ENCODE measurements at places on chromosomes 6 and 20. TPM values are rescaled to one million over a fixed set of nuclear protein-coding genes. Genes with fewer than 3 reads are reported as not detected.

Gene OLIG3
- not detected for total RNA-seq

Gene ANKEF1
- 1.9 TPM for total RNA-seq

Gene RAB44
- 0.07 TPM for total RNA-seq

Gene BMP7
- total RNA-seq, result not detected

Gene FAM209B
- total RNA-seq, result not detected

Gene C6orf163
- 0.74 TPM for total RNA-seq

Gene PKIG
- 174 TPM for total RNA-seq

Gene ROMO1
- 781 TPM for total RNA-seq

Gene THBS2
- 0.67 TPM for total RNA-seq

Gene IMPG1
- not detected for total RNA-seq

Gene MYBL2
- total RNA-seq, result 76.7 TPM

Gene CDC25B
- total RNA-seq, result 59.7 TPM

Gene VSX1
- total RNA-seq, result not detected

Gene SPDEF
- not detected for total RNA-seq

Gene ASIP
- not detected for total RNA-seq

Gene SDC4
- 46.2 TPM for total RNA-seq

Gene PRL
- not detected for total RNA-seq

Gene ZNF311
- 0.27 TPM for total RNA-seq

Gene PPP2R5D
- 60.5 TPM for total RNA-seq

Gene KIZ
- total RNA-seq, result 3.6 TPM

Gene FAM162B
- 0.44 TPM for total RNA-seq

Gene GJA1
- total RNA-seq, result 151 TPM

Gene PLN
- not detected for total RNA-seq

Gene NFKBIE
- total RNA-seq, result 41.0 TPM

Gene CLDN20
- not detected for total RNA-seq

Gene XKR7
- not detected for total RNA-seq

Gene DCDC2
- total RNA-seq, result not detected

Gene PTCHD4
- 3.1 TPM for total RNA-seq

Gene ABT1
- 22.6 TPM for total RNA-seq

Gene MGME1
- total RNA-seq, result 11.5 TPM

Gene C20orf144
- total RNA-seq, result 0.05 TPM

Gene MAP1LC3A
- total RNA-seq, result 41.6 TPM

Gene GTSF1L
- not detected for total RNA-seq

Gene TDRD6
- total RNA-seq, result not detected

Gene DNAH8
- not detected for total RNA-seq

Gene PKIB
- 0.15 TPM for total RNA-seq

Gene POU3F2
- total RNA-seq, result not detected

Gene TCP11
- total RNA-seq, result not detected

Gene OR11A1
- not detected for total RNA-seq

Gene LBP
- not detected for total RNA-seq

Gene NHLRC1
- 2.9 TPM for total RNA-seq

Gene SNAI1
- total RNA-seq, result 11.3 TPM

Gene ABHD16B
- not detected for total RNA-seq

Gene NOTCH4
- 89.3 TPM for total RNA-seq

Gene NMBR
- total RNA-seq, result not detected

Gene AGER
- 0.59 TPM for total RNA-seq

Gene BMP5
- total RNA-seq, result not detected
